ENCODE measurements at places on chromosomes 2 and 18. TPM values are rescaled to one million over a fixed set of nuclear protein-coding genes. Genes with fewer than 3 reads are reported as not detected.
A peak's percentile ranks its signal among the peaks of the same experiment; 100 is the strongest.

DNA sequence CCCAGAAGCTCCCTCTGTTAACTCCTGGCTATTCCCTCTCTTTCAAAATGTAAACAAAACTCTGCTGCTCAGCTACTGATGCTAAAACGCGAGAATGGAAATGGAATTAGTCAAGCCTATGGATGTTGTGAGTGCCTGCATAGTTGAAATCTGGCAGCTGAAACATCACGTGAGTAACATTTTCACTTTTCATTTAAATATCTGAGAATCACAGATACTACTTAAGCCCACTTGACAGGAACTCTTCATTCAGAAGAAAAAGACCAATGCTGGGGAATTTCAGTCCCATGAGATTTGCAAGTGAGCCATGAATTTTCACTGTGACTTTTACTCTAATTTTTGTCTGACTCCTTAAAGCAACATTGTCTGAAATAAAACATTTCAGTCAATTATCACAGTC, 215.3 kb upstream of the SESTD1 start:
- H3K4me1 ChIP-seq: no peaks in the 10 kb centered on the region
- no peak for DNase-seq
- H3K36me3 ChIP-seq: no peaks in the 10 kb centered on the region
- H3K4me3 ChIP-seq: no peak overlapping the region
- H3K27ac ChIP-seq: no peak overlapping the region

DNA sequence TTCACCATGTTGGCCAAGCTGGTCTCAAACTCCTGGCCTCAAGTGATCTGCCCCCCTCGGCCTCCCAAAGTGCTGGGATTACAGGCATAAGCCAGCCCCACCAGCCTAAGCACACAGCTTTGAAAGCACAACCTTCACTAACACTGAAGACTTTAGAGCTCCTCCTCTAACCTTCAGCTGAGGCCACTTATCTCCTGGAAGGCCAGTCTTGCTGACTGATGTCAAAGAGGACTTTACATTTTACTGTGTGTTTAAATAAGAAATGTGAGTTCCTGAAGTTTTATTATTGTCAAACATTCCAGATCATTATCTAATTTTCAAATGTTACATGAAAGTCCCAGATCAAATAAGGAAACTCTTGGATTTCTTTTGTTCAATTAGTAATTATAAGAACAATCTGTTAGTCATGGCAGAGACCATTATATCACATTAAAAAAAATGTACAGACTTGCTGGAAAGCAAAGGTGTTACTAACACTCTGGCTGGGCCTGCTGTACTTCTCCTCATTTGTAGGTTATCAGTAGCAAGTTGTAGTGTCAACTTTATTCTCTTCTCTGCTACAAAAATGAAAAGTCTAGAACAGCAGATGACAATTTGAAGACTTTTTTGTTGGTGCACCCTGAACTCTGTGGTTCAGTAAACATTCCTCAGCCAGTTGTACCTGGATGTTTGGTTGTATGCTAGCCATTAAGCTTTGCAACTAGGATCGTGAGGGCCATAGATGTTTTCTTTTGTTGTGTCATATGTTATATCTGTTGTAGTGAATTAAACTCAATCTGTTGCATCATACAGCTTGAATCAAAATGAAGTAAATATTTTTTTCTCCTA, 80.0 kb downstream of the AOX1 start:
- no peaks in the 10 kb centered on the region for H3K4me1 ChIP-seq
- no peaks in the 10 kb centered on the region for H3K27me3 ChIP-seq
- peak; percentile 37 for DNase-seq
- no peak overlapping the region for H3K27ac ChIP-seq
- no peaks in the 10 kb centered on the region for H3K36me3 ChIP-seq

GRCh38 chr2:237170020-237170419, 84.3 kb downstream of the COPS8 start:
- no peaks in the 10 kb centered on the region for H3K36me3 ChIP-seq
- H3K27me3 ChIP-seq: no peaks in the 10 kb centered on the region
- DNase-seq: no peak
- no peak overlapping the region for H3K27ac ChIP-seq
- no peak overlapping the region for H3K4me3 ChIP-seq

DNA sequence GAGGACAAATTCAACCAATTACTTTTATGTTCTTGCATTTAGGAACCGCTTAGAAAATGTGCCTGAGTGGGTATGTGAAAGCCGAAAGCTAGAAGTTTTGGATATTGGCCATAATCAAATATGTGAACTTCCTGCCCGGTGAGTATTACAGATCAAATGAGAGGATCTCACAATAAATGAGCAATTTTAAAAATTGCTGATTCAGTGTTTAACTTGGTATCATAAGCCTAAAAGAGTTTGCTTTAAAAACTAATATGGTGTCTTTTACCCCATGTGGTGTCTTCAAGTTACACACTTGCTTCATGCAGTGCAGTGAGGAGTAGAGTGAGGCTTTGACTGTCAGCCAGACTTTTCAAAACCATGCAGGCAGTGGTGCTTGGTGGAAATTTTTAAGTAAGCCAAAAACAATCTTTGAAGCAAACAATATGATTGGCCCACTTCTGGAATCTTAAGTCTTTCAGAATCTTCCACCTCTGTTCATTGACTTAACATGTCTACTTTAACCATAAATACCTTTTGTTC, 199.6 kb downstream of the PHLPP1 start:
- peaks cover 11% of the 10 kb centered on the region for H3K4me1 ChIP-seq
- H3K4me3 ChIP-seq: no peak overlapping the region
- DNase-seq: no peak

The CBLN2 gene
- total RNA-seq: 0.13 TPM

DNA sequence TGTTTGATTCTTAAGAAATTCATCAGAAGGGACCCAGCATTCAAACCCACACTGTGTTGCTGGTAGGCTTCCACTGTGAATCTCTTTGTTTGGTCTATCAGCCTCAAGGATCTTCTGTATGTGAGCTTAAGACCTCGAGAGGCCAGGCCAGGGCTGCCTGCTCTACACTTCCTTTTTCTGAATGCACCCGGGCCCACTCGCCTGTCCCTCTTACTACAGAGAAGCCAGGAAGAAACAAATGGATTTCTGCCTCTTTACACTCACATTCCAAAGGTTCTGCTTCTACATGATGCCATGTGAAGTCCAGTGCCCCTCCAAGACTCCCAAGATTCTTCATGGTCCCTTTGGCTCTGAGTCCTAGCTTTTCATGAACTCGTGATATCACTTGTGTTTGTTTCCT, 25.4 kb upstream of the MRPL19 start:
- no peaks in the 10 kb centered on the region for H3K27me3 ChIP-seq
- H3K4me1 ChIP-seq: no peaks in the 10 kb centered on the region
- no peak overlapping the region for H3K27ac ChIP-seq
- no peaks in the 10 kb centered on the region for H3K36me3 ChIP-seq

- H3K27ac ChIP-seq: no peak overlapping the region
- no peak overlapping the region for H3K4me3 ChIP-seq
- no peaks in the 10 kb centered on the region for H3K4me1 ChIP-seq
- no peaks in the 10 kb centered on the region for H3K27me3 ChIP-seq
- no peak for DNase-seq
Measured at GRCh38 chr2:2698182-2699120, 367.4 kb upstream of the MYT1L start.

The MSTN gene
- 0.23 TPM for total RNA-seq

DNA sequence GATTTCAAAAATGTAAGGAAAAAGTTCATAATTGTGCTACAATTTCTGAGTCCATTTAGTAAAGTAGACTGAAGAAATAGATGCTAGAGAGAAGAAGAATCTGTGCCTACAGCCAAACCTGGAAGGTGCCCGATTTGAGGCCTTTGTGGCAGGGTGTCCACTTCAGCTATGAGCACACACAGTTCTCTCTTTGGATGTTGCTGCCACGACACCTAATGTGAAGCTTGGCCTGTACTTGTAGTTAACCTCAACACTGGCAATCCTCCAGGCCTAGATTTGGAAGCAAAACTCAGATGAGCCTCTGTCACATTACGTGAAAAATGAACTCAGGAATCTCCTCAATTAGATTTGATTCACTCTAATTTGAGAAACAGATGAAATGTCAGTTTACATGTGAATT, 90.1 kb upstream of the LRP1B start:
- no peaks in the 10 kb centered on the region for H3K27me3 ChIP-seq
- no peak overlapping the region for H3K27ac ChIP-seq
- DNase-seq: no peak
- H3K4me1 ChIP-seq: no peaks in the 10 kb centered on the region

DNA sequence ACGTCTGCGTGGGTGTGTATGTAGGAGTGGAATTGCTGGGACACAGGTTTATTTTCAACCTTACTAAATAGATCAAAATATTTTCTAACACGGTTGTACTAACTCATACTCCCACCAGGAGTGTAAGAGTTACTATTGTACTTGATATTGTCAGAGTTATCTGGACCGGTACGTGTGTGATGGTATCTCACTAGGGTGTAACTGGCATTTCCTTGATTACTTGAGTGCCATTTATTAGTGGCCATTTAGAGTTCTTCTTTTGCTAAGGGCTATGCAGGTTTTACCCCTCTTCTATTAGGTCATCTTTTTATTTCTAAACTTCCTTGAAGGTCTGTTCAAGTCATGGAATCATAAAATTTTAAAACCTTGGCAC, 33.5 kb downstream of the CENPO start:
- peaks cover 9% of the 10 kb centered on the region for H3K4me1 ChIP-seq
- no peak overlapping the region for H3K4me3 ChIP-seq
- no peaks in the 10 kb centered on the region for H3K27me3 ChIP-seq
- H3K27ac ChIP-seq: no peak overlapping the region

Data from esophagus muscularis mucosa (tissue), 4 donors.